ENCODE measurements at places on chromosomes 7 and 10.

DNA sequence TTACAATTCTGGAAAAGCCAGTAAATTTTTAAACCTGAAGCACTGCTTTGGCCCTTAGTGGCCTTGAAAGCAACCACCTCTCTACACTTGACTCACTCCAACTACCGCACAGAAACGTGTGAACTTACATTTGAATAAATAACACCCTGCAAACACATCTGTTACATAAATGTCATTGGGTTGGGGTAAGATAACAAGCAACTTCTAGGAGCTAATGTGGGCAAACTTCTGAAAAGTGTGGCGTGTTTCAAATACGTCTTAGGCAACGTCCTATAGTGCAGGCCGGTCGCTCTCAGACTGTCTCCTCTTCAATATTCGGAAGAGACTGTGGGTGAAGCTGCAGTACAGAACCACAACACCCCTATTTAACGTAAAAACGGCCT lies 474 bp downstream of the ORC5 start:
- DNase-seq = no peak

DNA sequence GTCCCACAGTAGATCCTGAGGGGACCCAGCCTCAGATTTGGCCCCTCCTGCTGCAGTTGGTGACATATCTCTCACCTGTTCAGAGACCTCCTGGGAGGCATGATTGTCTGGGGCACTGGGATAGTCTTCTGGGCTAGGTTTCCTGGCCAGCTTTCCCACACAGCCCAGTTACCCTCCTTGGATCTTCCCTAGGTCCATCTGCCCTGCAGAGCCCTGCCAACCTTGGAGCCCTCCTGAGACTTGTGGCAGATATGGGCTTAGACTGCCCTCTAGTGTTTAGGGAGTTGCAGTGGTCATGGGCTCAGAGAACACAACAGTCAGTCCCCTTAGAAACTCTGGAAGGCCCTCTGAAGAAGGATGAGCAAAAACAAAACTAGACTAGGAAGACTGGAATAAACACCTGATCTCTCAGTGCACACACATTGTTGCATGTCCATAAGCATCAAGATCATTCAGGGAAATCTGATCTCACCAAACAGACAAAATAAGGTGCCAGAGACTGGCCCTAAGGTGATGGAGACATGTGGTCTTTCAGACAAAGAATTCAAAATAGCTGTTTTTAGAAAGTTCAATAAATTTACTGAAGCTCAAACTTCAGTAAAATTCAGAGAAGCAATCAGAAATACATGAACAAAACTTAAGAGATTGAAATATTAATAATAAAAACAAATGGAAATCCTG lies 324.6 kb downstream of the ATRNL1 start:
- no peak for DNase-seq

GRCh38 chr10:48710647-48711275 lies 26.1 kb downstream of the WDFY4 start:
- no peak for DNase-seq

GRCh38 chr10:26881600-26882331 lies 21.0 kb upstream of the ABI1 start:
- no peak for DNase-seq

- peak; percentile 53 for DNase-seq
Measured at GRCh38 chr7:28096713-28097112, 83.9 kb downstream of the JAZF1 start.

- DNase-seq = no peak
Measured at GRCh38 chr10:10952800-10953199, 64.9 kb upstream of the CELF2 start.

DNA sequence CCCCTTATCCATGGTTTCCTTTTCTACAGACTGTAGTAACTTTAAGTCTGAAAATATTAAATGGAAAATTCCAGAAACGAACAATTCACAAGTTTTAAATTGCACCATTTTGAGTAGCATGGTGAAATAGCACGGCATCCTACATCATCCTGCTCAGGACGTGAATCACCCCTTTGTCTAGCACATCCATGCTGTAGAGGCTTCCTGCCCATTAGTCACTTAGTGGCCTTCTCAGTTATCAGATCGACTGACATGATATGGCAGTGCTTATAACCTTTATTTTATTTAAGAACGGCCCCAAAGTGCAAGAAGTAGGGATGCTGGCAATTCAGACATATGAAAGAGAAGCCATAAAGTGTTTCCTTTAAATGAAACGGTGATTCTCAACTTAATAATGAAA lies 82.7 kb downstream of the CPXM2 start:
- no peak for DNase-seq

DNA sequence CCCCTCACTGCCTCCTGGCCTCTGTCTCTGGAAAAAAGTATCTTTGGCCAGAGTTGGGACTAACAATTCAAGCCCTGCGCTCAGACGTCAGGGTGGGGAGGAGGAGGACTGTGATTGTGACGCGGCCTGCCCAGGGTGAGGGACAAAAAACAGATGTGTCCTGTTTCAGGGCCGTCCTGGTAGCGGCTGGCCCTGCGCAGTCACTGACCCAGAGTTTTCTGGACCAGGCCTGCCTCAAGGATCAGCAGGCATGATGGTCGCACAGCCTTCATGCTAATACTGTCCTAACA lies 110.1 kb downstream of the CYTH3 start:
- DNase-seq = peak; percentile 50

- DNase-seq = no peak
Measured at GRCh38 chr7:137790828-137791227, 55.9 kb downstream of the DGKI start.

- DNase-seq = no peak
Measured at GRCh38 chr7:110148054-110148453, 942.9 kb upstream of the LRRN3 start.

- no peak for DNase-seq
Measured at GRCh38 chr10:19828278-19829049, 12.2 kb downstream of the PLXDC2 start.

All from mucosa of gallbladder (tissue), 1 donor.